ENCODE measurements at places on chromosomes 12 and 14.

DNA sequence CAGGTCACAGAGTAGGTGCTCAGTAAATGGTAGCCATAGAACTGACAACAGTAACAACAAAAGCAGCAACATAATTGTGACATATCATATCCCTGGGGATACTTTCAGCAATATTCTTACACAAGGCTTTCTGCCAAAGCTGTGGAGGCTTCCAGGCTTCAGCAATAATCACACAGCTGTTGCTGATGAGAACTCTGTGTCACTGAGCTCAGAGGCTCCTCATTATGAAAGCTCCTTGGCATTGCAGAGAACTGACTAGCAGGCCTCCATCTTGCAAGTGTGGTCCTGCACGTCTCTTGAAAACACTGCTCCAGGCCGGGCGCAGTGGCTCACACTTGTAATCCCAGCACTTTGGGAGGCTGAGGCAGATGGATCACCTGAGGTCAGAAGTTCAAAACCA lies 97.3 kb upstream of the BTG1 start:
- no peak for DNase-seq

- no peak for DNase-seq
Measured at GRCh38 chr14:24053548-24054323, 1.9 kb downstream of the CARMIL3 start.

- no peak for DNase-seq
Measured at GRCh38 chr14:104472536-104473243, 106.9 kb upstream of the C14orf180 start.

- no peak for DNase-seq
Measured at GRCh38 chr14:33814010-33814409, 136.9 kb downstream of the EGLN3 start.

DNA sequence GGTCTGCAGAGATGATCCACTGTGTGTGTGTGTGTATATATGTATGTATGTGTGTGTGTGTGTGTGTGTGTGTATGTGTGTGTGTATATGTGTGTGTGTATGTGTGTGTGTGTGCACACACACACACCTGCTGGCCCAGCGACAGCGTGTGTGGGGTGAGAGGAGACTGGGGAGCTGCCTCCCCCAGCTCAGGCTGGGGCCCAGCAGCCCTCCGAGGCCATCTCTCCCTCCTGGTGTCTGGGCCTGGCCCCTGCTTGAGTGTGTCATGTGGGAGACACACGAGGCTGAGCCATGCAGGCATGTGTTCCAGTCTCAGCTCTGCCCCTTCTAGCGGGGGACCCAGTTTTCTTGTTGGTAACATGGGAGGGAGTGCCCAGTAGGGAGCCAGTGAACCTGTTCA lies 10.0 kb upstream of the TNFAIP2 start:
- DNase-seq, result no peak

DNA sequence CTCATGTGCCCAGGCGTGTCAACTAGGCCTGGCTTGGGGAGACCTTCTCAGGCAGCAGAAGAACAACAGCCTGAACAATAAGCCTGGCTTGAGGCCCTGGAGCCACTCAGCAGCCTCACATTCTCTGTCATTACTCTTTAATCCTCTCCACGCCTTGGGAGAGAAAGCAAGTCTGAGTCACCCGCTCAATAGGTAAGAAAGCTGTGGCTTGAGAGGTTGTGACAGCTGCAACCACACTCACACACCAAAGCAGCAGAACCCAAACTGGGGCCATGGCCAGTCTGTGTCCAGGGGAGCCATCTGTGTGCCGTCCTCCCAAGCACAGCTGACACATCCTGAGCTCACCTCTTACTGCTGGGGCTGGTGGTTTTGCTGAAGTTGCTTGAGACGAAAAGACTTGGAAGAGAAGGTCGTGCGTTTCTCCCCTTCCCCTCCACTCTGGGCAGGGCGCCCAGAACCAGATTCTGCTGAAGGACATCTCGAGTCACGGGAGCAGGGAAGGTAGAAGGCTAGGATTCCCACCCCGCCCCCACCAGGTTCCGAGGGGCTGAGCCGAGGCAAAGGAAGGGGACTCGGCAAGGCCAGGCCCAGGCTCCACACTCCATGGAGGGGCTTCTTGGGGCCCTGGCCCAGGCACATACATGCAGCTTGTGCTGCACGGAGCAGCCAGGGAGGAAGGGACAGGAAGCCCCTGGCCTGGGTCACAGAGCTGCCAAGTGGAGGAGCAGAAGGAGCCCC lies 5.5 kb downstream of the TMEM63C start:
- no peak for DNase-seq

DNA sequence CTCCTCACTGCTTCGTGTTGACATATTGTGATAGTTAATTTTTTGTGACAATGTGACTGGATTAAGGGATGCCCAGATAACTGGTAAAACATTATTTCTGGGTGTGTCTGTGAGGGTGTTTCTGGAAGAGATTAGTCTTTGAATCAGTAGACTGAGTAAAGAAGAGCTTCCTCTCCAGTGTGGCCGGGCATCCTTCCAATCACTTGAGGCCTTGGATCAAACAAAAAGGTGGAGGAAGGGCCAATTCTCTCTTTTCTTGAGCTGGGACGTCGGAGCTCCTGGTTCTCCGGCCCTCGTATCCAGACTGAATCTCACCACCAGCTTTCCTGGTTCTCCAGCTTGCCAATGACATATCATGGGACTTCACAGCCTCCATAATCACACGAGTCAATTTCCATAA lies 240.4 kb downstream of the CHST11 start:
- DNase-seq, result no peak

DNA sequence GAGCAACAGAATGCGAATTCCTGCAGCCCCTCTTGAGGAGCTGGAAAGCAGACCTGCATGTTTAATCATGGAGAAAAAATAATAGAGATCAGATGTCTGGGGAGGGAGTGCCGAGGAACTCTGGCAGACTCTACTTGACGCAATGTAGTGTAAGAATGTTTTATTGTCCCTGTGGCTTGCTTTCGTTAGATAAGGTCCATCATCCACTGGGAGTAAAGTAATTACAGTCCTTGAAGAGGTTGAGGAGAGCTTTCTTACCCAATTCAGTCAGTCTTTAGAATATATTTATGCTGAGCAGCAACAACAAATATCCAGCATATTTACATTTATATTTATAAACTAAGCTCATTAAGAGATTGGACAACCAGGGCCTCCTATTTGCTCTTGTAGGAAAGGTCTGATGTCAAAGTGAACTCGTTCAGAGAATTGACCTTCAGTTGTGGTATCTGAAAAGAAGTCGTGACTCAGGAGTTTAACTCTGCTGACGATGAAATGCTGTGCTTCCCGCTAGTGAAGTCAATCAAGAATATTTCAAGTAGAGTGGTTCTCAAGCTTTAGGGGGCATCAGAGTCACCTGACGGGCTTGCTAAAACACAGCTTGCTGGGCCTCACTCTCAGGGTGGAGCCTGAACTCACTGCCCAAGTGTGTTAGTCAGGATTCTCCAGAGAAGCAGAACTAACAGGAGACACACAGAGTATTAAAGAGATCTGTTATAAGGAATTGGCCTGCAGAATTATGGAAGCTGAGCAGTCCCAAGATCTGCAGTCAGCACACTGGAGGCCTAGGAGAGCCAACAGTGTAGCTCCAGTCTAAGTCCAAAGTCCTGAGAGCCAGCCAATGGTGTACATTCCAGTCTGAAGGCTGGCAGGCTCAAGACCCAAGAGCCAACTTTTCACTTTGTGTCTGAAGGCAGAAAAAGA lies 139.3 kb upstream of the LMNTD1 start:
- DNase-seq, result no peak

GRCh38 chr12:71164568-71165197 lies 6.9 kb upstream of the TSPAN8 start:
- DNase-seq, result no peak

DNA sequence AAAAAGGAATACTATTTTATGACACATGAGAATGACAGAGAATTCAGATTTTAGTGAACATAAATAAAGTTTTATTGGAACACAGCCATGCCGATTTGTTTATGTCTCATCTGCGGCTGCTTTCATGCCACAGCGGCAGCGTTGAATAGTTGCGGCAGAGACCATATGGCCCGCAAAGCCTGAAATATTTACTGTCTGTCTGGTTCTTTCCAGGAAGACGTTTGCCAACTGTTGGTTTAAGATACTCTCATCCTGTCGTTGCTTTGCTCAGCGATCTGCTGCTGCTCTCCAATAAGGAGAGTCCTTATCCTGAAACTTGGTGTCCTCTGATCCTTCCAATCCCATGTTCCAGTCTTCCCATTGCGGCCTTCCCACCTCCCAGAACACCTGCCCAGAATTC lies 89.9 kb downstream of the SLC24A4 start:
- no peak for DNase-seq

GRCh38 chr12:84802161-84802560 lies 110.4 kb downstream of the SLC6A15 start:
- no peak for DNase-seq

GRCh38 chr12:18798535-18799361 lies 60.8 kb downstream of the CAPZA3 start:
- no peak for DNase-seq

- peak; percentile 2 for DNase-seq
Measured at GRCh38 chr12:6697584-6698351, 2.8 kb downstream of the PIANP start.

DNA sequence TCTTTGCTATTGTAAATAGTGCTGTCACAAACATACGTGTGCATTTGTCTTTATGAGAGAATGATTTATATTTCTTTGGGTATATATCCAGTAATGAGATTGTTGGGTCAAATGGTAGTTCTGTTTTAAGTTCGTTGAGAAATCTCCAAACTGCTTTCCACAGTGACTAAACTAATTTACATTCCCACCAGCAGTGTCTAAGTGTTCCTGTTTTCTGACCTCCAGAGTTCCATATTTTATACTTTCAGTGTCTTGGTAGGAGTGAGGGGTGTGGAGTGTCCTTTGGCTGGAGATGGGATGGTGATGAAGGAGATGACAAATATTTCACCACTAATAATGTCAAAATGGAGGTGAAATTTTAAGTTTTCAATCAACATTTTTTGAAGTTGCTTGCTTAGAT lies 86.4 kb downstream of the DACT1 start:
- DNase-seq, result no peak

GRCh38 chr12:90619943-90620342 lies 335.0 kb downstream of the CCER1 start:
- DNase-seq, result no peak

GRCh38 chr12:45850302-45850701 lies 120.8 kb downstream of the ARID2 start:
- no peak for DNase-seq

DNA sequence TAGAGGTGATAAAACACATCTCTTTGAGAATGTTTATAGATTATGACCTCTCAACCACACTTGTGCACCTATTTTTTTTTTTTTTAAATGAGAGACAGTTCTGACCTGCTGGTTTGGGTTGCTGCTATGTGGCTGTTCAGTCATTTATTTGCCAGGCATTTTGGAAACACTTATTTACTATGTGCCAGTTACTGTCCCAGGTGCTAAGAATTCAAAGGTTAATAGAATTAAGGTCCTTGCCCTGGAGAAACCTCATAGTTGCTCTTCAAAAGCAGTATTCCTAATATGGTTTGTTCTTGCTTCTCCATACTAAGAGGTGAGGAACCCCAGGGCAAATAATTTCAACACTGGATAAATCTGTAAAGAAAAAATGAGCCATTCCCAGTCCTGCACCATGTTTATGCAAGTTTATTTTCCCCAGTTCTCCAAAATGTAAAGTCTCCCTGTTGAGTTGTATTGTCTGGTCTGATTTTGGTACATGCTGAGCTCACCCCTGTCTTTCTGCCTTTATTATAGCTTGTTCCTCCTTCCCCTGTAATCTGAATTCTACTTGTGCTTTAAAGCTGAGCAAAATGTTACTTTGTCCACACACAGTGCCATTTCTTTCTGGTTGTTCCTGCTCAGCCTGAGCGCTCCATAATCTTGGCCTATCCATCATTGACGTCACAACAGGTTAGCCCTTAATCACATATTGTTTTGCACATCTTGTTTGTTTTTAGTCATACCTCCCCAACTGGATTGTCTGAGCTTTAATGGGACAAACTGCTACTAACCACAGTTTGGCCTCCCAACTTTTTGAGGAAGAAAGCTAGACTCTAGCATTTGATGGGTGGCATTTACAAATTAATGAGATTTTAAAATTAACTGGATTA lies 56.7 kb downstream of the SRGAP1 start:
- no peak for DNase-seq

- no peak for DNase-seq
Measured at GRCh38 chr14:104805326-104805678, 4.4 kb downstream of the ZBTB42 start.

DNA sequence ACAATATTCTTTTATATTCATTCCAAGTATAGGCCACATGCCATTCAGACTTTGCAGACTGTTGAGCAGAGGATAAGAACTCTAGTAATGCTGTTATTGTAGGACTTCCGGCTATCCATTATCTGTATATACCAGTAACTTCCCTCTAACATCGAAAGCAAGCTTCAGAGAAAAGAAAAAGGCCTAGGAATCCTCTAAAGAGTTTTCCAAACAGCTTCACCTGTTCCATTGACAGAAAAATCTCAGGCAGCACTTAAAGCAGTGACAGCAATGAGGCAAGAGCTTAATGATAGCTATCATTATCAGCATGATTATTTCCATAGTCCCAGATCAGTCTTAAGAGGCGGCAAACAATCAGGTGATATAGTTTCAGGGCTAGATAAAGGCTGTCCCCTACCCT lies 1.8 kb downstream of the CPNE8 start:
- no peak for DNase-seq

GRCh38 chr12:2224961-2225360 lies 172.2 kb downstream of the CACNA1C start:
- no peak for DNase-seq

DNA sequence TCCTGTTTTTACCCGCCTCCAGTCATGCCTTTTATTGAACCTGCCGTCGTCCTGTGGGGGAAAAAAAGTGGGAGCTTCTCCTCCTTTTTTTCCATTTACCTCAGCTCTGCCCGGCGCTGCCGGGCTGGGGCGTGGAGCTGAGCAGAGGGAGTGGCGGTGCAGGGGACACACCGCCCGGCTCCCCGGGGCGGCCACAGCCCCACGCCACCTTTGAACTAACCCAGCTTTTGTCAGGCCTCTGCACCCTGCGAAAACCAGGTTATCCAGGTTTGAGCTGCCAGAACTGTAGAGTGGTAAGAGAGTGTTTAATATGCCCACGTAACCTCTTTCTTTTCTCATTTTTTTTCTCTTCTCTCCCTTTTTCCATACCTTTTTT lies 161.0 kb upstream of the FKBP4 start:
- no peak for DNase-seq

DNA sequence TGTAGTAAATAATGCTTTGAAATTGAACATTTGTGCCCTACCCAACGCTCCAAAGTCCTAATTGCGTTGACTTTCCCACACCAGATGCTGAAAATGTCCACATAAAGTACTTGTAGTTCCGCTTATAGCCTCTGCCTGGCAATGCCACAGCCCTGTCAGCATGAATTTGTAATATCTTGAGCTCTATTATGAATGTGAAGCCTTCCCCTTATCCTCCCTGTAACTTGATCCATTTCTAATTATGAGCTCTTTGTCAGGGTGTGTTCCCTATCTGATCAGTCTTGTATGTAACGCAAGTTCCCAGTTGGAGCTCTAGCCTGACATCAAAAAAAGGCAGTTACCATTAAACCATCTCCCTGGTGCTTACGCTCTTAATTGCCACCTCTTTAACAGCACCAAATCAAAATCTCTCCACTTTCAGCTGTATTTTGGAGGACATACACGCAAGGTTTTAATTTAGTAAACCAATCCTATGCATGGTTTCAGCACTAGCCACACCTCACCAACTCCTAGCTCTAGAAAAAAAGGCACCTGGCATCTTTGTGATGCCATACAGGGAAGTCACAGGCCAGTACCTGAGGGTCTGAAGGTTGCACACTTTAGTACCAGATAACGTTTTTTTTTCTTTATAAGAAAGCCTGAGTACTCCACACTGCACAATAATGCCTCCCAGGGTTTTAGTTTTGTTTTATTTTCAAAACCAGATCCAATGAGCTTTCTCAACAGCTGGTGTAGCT lies 69.3 kb downstream of the EEA1 start:
- no peak for DNase-seq
